ENCODE measurements at places on chromosomes 16 and 17.

DNA sequence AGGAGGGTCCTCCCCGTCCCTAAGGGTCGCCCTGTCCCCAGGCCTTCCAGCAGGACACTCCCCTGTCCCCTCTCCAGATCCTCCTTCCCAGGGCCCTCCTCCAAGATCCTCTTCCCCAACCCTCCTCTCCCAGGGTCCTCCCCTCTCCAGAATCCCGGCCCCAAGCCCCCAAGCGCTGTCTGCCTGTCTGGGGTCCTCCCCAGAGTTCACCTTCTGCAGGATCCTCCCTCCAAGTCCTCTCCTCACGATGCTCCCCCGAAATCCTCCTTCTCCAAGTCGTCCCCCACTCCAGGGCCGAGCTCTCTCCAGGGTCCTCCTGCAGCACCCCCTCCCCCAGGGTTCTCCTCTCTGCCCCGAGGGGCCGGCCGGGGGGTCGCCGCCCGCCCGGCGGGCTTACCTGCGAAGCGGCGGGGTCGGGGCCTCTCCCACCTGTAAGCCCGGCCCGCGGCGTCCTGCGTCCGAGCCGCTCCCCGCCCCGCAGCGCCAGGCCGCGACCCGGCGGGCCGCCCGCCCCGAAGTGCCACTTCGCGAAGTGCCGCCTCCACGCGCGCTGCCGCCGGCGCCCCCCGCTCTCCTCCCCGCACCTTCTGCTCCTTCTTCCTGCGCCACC, 678 bp upstream of the BAIAP2 start:
- no peak for DNase-seq

GRCh38 chr17:69512946-69513345, 98.4 kb downstream of the MAP2K6 start:
- DNase-seq: no peak

DNA sequence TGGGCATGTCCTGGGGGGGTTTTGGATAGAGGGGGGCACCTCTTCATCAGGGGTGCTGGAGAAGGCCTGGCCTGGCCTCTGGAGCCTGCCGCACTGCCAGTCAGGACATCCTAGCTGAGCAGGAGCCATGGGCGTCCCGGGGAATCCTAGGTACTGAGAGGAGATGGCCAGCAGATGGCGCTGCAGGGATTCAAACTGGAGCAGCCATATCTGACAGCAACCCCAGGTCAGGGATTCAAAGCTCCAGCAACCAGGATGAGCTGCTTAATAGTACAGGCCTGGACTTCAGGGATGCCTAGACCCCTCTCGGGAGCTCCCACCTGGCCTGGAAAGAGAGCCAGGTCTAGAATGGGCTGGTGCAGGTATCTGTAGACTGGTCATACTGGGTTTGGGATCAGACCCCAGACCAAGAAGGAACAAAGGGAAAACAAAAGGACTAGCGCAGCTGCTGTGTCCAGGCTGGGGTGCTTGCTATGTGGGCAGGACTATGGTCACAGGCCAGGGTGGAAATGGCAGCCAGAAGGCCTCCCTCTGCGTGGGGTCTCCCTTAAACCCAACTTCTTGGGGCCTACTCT, 306.9 kb upstream of the RBFOX1 start:
- no peak for DNase-seq

DNA sequence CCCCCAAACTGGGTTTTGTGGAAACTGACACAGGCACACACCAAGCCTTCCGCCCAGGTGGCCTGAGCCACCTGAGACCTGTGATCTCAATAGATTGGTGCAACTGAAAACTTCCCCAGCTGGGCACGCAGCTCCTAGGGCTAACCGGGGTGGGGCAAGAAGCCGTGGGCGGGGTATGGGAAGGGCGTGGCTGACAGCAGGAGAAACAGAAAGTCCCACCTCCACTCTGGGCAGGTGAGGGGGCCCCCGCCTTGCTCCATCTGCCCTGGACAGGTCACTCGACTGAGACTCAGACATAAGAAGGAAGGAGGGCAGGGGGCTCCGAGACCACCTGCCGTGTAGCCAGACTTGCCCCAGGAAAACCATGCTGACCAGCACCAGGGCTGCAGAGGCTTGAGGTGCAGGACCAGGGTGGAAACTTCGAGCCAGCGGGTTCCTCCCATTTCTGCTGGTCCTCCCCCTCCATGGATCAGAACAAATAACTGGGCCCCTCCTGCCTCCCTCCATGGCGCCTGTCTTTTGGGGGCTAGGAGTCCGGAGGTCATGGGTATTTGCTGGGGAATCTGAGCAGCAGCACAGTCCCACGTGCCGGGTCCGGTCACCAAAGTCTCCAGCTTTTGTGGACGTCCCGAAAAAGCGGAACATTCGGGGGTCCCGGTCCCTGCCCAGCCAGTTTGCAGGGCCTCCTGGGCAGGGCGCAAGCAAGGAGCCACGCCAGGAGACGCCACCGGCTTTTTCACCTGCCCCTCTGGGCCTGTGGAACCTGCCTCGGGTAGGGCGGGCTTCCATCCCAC, 1.3 kb downstream of the TIMP2 start:
- DNase-seq: peak; percentile 12

DNA sequence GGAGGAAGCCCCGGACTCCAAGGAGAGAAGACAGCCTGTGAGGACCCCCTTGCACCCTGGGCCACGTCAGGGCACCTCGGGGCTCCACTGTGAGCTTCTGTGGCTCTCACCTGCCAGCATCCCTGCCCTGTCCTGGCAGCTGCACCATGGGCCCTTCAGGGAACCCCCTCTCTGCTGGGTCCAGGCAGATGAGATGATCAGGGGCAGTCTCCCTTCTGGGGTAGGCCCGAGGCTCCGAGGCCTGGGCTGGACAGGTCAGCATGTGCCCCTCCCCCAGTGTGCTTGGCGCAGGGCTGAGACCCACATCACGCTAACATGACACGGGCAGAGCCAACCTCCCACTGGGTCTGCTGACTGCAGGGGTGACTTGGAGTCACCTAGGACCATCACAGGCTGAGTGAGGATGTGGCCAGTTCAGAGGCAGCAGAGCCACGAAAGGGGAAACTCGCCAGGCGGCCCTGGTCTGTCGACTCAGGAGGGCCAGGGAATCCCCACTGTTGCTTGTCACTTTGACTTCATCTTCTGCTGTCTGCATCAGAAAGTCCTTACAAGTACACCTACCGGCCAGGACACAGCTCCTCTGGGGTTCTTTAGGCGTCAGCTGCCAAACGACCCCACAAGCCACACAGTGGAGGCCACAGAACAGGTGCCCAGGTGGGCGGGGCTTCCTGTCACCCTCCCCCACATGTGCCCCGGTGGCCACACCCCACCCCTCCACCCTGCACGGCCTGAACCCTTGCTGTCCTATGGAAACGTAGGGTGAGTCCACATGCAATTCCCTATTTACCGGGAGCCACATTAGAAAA, 2.2 kb downstream of the GALNS start:
- no peak for DNase-seq

- no peak for DNase-seq
These were observed 16.4 kb upstream of the CCL23 start for GRCh38 chr17:36034127-36034526.

DNA sequence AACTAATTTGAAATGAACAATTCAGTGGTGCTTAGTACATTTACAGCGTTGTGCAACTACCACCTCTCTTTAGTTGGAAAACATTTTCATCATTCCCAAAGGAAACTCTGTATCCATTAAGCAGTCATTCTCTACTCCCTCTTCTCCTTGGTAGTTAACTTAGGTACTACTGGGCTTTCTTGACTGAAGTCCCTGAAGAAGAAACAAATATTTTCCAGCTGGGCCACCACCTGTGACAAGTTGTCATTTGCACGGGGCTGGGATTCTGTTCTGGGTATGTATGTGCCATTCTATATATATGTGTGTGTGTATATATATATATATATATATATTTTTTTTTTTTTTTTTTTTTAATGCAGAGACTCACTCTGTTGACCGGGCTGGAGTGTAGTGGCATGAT, 15.4 kb upstream of the RMI2 start:
- DNase-seq: no peak

DNA sequence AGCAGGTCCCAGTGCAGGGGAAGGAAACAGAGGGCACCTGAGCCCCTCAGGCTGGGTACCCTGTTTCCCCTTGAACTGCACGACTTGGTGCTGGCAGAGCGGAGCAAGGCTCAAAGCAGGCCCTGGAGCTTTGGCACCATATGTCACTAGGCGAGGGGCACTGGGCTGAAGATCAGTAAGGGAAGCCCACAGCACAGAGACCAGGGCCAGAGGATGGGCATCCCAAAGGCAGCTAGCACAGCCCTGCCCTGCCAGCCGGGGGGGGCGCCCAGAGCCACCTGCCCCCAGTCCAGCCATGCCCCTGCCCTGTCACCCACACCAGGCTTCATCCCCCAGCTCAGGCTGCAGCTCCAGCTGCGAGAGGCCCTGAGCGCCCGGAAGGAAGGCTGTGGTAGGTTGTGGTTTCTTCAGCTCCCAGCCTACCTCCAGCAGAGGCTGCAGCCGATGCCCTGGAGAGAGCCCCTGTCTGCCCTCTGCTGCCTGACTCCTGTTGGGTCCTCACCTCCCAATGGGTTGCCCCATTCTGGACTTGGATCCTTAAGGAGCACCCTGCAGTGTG, 10.9 kb downstream of the NHERF1 start:
- DNase-seq: no peak

DNA sequence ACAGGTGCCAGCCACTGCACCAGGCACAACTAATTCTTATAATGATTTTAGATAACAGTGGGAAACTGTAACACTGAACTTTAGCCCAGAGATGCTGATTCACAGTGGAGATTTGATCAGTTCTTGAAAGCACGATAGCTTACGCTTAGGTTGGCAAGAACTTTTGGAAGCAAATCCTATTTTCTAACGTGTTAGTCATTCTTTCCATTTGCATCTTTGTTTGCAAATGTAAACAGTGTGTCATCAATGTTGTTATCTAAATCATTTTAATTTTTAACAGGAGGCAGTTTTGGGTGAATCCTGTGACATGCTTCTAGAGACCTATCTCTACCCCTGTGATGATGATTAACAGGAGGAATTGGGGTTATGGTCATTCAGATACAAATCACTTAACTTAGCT, 35.7 kb upstream of the GNA13 start:
- no peak for DNase-seq

Measured in stimulated activated CD8-positive, alpha-beta memory T cell treated with anti-CD3 and anti-CD28 coated beads, Interleukin-7, amount 100 ng/mL, for 1 hour (primary cell).